CD4-positive, alpha-beta memory T cell (primary cell): ENCODE measurements at places on chromosomes 5 and 9. TPM values are rescaled to one million over a fixed set of nuclear protein-coding genes. Genes with fewer than 3 reads are reported as not detected.

DNA sequence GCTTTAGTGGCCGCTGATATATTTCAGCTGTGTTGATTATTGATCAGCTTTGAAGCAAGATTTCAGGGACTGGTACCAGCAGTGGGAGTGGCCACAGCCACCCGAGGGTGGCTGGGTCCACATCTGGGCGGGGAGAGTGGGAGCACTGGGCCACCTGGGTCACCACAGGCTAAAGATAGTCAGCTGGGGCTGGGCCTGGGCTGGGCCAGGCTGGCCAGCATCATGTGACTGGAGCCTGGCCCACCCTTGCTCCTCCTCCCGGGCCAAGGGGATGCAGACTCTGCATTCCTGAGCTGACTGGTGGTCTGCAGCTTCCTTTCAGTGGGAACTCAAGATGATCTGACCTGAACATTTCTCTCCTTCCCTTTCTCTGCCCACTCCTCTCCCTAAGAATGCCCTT is 27.1 kb downstream of the LARP1 start:
- no peak overlapping the region for H3K27ac ChIP-seq
- H3K4me1 ChIP-seq = peaks cover 90% of the 10 kb centered on the region
- no peak for DNase-seq
- H3K27me3 ChIP-seq = no peaks in the 10 kb centered on the region
- no peak overlapping the region for H3K4me3 ChIP-seq

DNA sequence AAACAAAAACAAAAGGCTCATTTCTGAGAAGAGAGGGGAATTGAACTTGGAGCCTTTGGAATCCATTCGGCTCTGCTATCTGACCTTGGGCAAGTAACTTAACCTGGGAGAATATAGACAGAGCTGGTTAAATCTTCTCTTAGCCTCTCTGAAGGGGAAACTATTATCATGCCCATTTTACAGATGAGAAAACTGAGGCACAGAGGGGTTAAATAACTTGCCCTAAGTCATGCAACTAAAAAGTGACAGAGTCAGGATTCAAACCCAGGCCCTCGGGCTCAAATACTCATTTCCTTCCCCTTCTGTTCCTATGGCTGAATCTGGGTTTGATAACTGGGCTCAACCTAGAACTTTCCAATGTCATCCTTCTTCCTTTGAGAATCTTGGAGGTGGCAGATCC is 291.3 kb upstream of the MSX2 start:
- H3K4me1 ChIP-seq = peaks cover 15% of the 10 kb centered on the region
- no peak overlapping the region for H3K4me3 ChIP-seq
- H3K27me3 ChIP-seq = no peaks in the 10 kb centered on the region
- DNase-seq = no peak

- H3K4me1 ChIP-seq = no peaks in the 10 kb centered on the region
- no peak overlapping the region for H3K27ac ChIP-seq
- no peaks in the 10 kb centered on the region for H3K36me3 ChIP-seq
- no peak for DNase-seq
- no peaks in the 10 kb centered on the region for H3K27me3 ChIP-seq
Measured at GRCh38 chr5:88396000-88396535, 127.4 kb upstream of the TMEM161B start.

DNA sequence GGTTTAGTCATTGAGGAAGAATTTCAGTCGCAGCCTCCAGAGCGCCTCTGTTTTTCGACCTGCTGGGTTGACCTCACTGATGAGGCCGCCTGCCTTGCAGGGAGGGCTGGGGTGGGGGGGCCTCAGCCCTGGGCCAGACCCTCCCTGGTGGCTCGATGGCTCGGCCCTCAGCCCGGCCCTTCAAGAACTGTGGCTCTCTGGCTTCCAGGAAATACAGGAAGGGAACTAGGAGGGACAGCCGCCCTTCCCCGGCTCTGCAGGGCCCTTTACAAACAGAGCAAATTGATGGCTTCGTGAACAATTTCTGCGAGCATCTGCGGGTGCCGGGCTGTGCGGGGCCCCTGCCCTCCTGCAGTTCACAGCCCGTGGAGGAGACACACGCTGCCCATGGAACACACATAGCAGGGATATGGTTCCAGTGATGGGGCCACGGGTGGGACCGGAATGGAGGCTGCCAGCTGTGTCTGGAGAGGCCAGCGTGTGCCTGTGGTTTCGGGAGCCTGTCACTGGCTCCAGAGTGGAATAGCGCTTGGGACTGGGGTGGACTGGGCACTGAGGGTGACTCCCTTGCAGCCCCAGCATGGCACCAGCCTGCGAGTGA is 39.6 kb downstream of the COL5A1 start:
- no peak overlapping the region for H3K4me3 ChIP-seq
- H3K27me3 ChIP-seq = no peaks in the 10 kb centered on the region
- H3K36me3 ChIP-seq = no peaks in the 10 kb centered on the region
- no peak overlapping the region for H3K27ac ChIP-seq
- DNase-seq = no peak
- H3K4me1 ChIP-seq = no peaks in the 10 kb centered on the region

DNA sequence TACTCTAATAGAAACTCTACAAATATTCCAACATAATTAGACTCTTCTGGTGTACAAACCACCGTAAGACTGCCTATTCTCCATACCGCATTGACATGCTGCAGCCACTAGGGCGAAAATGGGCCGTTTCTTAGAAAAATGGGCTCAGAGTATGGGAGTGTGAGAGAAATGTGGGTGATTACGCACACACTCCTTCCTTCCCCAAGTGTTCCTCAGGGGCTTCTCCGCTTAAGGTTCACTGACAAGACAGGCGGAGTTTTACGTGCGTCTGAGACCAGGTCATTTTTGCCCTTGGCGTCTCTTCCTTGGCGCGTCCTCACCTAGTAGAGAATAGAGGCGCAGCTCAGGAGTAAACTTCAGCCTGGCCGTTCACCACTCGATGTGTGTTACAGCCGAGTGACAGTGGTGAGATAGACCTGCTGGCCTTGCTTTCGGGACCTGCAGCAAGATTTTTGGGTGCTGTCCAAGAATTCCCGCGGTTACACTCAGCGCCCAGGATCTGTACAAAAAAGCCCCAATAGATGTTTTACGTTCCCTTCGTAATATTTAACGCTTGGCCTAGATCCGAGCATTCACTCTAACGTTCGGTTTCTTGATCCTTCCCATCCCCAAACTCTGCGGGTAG is 1.8 kb upstream of the NTRK2 start:
- H3K36me3 ChIP-seq = no peaks in the 10 kb centered on the region
- no peak overlapping the region for H3K4me3 ChIP-seq
- H3K27me3 ChIP-seq = peaks cover 4% of the 10 kb centered on the region

DNA sequence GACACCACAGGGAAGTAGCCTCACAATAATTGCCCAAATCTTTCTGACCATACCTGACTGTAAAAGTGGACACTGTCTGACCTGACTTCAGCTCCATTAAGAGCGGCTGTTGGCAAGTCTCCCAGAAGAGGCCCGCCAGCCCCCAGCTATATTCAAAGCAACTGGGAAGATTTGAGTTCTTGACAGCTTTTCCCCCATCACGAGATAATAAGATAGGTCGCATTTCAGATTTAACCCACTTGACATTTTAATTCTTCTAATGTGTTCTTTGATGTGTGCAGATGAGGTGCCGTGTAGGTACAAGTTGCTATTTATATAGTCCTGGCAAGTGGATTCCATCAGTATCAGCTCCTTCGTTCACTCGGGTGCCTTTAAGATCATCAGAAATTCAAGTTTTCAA is 345.7 kb downstream of the DRD1 start:
- H3K36me3 ChIP-seq = no peaks in the 10 kb centered on the region
- no peak overlapping the region for H3K4me3 ChIP-seq
- H3K4me1 ChIP-seq = no peaks in the 10 kb centered on the region

DNA sequence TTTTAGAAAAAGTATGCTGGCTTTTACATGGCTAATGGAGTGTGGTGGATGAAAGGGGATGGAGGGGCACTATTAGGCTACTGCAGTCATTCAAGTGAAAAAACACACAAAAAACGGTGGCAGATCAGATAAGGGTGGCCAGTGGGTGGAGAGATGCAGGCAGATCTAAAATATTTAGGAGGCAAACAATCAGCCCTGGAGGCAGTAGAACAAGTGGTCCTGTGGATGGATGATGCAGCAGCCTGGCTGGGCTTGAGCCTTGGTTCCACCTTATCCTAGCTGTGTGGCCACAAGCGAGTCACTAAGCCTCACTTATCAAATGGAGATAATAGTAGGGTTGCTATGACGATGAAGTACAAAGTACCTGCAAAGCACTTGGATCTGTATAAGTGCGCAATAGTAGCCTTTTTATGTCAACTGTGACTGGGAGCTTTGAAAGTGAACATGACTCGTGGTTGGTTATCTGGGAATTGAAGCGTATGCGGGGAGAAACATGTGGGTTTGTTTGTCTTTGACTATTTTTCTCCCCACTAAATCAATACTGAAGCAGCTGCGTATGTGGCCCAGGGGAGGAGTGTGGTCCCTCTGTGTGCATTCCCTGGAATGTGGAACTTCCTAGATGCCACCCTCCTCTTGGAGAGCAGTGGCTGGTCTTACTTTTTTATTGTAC is 20.2 kb downstream of the NSG2 start:
- H3K27ac ChIP-seq = no peak overlapping the region
- no peaks in the 10 kb centered on the region for H3K27me3 ChIP-seq
- no peak for DNase-seq
- H3K4me1 ChIP-seq = no peaks in the 10 kb centered on the region
- no peaks in the 10 kb centered on the region for H3K36me3 ChIP-seq
- H3K4me3 ChIP-seq = no peak overlapping the region

DNA sequence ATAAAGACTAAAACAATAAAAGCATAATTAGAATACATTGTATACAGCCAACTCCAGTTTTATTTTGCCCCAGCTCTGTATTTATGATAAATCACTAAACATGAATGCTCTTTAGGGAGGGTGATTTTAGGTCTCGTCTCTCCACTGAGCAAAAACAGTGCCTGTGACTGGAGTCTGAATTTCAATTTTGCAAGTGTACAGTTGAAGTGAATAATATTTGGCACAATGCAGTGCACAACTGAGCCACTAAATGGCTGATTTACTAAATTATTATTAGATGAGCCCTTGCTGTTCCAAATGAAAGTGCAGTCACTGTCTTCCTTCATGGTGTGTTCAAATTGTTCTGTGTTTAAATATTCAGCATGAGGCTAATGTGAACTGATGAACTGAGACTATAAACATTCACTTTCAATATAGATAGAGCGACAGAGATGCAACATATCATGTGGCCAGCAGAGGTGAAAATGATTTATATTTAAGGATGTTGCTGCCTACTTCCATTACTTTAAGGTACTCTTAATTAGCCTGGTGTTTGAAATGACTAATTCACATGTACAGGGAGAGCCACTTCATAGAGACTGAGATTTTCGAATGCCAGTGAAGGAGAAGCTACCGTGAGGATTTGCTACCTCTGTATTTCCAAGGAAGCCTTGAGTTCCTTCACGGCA is 375.1 kb downstream of the EBF1 start:
- H3K4me1 ChIP-seq = no peaks in the 10 kb centered on the region
- no peaks in the 10 kb centered on the region for H3K36me3 ChIP-seq
- no peak overlapping the region for H3K27ac ChIP-seq
- H3K27me3 ChIP-seq = no peaks in the 10 kb centered on the region
- no peak overlapping the region for H3K4me3 ChIP-seq

GRCh38 chr9:97562542-97562941 is 61.1 kb downstream of the TMOD1 start:
- H3K27ac ChIP-seq = no peak overlapping the region
- no peaks in the 10 kb centered on the region for H3K4me1 ChIP-seq
- no peak overlapping the region for H3K4me3 ChIP-seq
- no peaks in the 10 kb centered on the region for H3K36me3 ChIP-seq
- no peaks in the 10 kb centered on the region for H3K27me3 ChIP-seq

- no peak for DNase-seq
- no peaks in the 10 kb centered on the region for H3K4me1 ChIP-seq
- no peaks in the 10 kb centered on the region for H3K36me3 ChIP-seq
- no peaks in the 10 kb centered on the region for H3K27me3 ChIP-seq
- H3K27ac ChIP-seq = no peak overlapping the region
- H3K4me3 ChIP-seq = no peak overlapping the region
Measured at GRCh38 chr5:73722231-73722630, 96.2 kb downstream of the ARHGEF28 start.

- H3K4me1 ChIP-seq = no peaks in the 10 kb centered on the region
- H3K27me3 ChIP-seq = no peaks in the 10 kb centered on the region
- H3K27ac ChIP-seq = no peak overlapping the region
- H3K4me3 ChIP-seq = no peak overlapping the region
- H3K36me3 ChIP-seq = no peaks in the 10 kb centered on the region
- DNase-seq = no peak
Measured at GRCh38 chr5:98497418-98497817, 276.0 kb upstream of the RGMB start.

DNA sequence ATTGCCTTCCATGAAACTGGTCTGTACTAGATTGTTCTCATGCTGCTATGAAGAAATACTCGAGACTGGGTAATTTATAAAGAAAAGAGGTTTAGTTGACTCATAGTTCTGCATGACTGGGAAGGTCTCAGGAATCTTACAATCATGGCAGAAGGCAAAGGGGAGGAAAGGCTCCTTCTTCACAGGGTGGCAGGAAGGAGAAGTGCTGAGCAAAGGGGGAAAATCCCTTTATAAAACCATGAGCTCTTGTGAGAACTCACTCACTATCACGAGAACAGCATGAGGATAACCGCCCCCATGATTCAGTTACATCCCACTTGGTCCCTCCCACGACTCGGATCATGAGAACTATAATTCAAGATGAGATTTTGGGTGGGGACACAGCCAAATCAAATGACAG is 163.2 kb downstream of the RFK start:
- H3K4me3 ChIP-seq = no peak overlapping the region
- no peaks in the 10 kb centered on the region for H3K27me3 ChIP-seq
- DNase-seq = no peak
- no peaks in the 10 kb centered on the region for H3K36me3 ChIP-seq

DNA sequence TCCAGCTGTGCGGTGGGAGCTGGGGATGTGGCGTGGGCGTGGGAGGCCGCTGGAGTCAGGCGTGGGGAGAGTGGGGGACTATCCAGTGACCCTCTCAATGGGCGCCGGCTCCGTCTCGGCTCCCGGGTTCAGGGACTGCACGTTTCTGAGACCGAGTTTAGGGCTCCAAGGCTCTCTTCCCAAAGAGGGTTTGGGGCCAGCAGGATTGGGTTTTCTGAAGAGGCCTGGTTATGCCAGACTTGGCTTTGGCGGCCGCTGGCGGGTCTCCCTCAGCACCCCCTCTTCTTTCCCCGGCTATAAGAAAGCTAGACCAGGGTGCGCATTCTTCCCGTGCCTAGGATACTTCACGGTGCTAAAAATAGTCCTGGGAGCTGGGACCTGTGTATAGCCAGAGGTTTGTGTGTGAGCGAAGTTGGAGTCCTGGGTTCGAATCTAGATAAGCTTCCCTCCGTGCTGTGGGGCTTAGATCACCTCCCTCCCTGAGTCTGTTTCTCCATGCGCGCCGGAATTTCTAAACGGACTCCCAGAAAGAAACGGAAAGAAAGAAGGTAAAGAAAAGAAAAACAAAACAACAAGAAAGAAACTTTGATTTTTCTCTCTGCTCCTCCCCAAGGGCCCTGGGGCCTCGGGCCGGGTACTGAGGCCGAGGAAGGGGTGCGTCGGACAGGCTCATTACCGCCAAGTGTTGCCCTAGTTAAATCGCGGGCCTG is 5.0 kb downstream of the HAND1 start:
- no peak for DNase-seq
- no peak overlapping the region for H3K4me3 ChIP-seq
- peaks cover 63% of the 10 kb centered on the region for H3K4me1 ChIP-seq
- H3K36me3 ChIP-seq = no peaks in the 10 kb centered on the region
- H3K27me3 ChIP-seq = peaks cover 67% of the 10 kb centered on the region

GRCh38 chr5:145867806-145868205 is 5.0 kb downstream of the GRXCR2 start:
- no peaks in the 10 kb centered on the region for H3K36me3 ChIP-seq
- no peaks in the 10 kb centered on the region for H3K27me3 ChIP-seq
- no peak overlapping the region for H3K4me3 ChIP-seq
- H3K4me1 ChIP-seq = no peaks in the 10 kb centered on the region
- DNase-seq = no peak
- H3K27ac ChIP-seq = no peak overlapping the region

The SUB1 gene
- total RNA-seq = 204 TPM

The CLTA gene
- total RNA-seq = 72.3 TPM

The TOR2A gene
- 14.3 TPM for total RNA-seq

The NME5 gene
- total RNA-seq = not detected

The TMEM215 gene
- total RNA-seq = not detected

The PRSS3 gene
- not detected for total RNA-seq

The PNPLA7 gene
- 15.5 TPM for total RNA-seq
